ENCODE measurements at places on chromosomes 6 and 20.

DNA sequence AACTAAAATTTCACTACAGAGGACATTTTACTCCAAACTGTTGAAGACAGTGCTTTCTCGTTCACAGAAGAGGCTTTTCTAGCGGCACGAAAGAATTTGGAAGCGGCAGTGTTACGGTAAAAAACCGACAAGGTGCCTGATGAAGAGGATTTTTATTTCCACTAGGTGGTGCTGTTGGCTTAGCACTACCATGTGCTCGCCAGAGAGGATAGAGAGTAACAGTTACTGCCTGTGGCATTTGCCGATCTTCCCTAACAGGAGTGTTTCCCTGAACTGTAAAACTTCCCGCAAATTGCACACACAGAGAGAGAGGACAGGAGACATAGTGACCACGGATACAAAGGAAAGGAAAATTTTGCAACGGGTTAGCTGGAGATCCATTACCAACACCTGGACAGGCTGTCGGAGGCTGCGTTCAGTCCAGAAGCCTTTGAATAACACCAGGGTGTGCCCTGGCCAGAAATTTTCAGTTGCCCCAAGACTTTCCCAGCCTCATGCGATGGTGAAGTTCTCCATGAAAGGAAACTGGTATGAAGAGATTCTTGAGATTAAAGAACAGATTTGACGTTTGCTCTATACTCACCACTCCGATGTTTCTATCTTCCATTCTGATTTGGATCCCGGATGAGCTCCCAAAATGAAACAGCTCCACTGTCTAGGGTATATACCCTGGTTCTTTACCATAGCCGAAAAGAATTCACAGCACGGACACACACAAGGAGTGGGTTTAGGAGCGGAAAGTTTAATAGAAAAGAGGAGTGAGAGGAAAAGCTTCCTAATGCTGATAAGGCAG, 48.1 kb downstream of the HLA-DPB1 start:
- H3K4me1 ChIP-seq = peaks cover 8% of the 10 kb centered on the region
- DNase-seq = no peak
- H3K27ac ChIP-seq = no peak overlapping the region
- no peaks in the 10 kb centered on the region for H3K27me3 ChIP-seq
- no peak overlapping the region for H3K4me3 ChIP-seq
- peaks cover 27% of the 10 kb centered on the region for H3K36me3 ChIP-seq

DNA sequence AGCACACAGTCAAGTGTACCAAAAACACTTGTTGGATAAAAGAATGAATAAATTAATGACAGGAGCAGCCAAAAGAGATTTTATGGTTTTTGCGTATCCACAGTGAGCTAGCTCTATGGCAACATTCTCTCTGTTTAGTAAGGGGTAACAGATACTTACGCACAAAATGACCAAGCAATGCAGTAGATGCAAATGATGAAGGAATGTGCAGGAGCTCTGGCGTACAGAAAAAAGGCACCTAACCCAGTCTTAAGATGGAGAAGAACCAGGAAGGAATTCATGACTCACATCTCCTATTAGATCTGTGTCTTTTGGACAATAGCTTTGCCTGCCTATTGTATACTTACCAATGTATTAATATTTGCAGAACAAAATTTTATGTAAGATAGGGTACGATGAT, 191.9 kb upstream of the PREP start:
- no peaks in the 10 kb centered on the region for H3K36me3 ChIP-seq
- peaks cover 5% of the 10 kb centered on the region for H3K4me1 ChIP-seq
- peaks cover 8% of the 10 kb centered on the region for H3K27me3 ChIP-seq
- DNase-seq = no peak
- no peak overlapping the region for H3K27ac ChIP-seq
- no peak overlapping the region for H3K4me3 ChIP-seq

DNA sequence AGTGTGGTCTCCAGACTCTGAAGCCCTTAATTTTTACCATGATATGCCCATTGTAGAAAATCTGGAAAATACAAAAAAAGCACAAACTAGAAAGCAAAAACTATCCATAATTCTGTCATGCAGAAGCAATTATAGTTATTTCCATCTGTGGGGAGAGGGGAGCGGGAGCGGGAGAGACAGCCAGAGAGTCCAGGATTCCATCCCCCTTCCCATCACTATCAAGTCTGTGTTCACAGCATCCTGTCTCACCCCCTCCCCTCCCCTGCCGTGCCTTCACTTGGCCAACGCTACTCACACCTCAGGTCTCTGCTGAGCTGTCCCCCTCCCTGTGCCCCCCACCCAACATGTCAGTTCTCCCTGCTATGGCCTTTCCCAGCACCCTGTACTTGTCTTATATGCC, 14.5 kb downstream of the RIMS4 start:
- no peak overlapping the region for H3K4me3 ChIP-seq
- no peaks in the 10 kb centered on the region for H3K4me1 ChIP-seq
- peaks cover 5% of the 10 kb centered on the region for H3K27me3 ChIP-seq
- no peaks in the 10 kb centered on the region for H3K36me3 ChIP-seq
- DNase-seq = no peak

- no peak for DNase-seq
- H3K4me1 ChIP-seq = no peaks in the 10 kb centered on the region
- H3K4me3 ChIP-seq = no peak overlapping the region
- no peaks in the 10 kb centered on the region for H3K36me3 ChIP-seq
- no peak overlapping the region for H3K27ac ChIP-seq
- H3K27me3 ChIP-seq = no peaks in the 10 kb centered on the region
Observed at GRCh38 chr6:102223942-102224341, 830.4 kb downstream of the GRIK2 start.

GRCh38 chr20:1965520-1966351, 28.1 kb downstream of the PDYN start:
- peaks cover 8% of the 10 kb centered on the region for H3K27me3 ChIP-seq
- H3K4me3 ChIP-seq = peak overlapping the region; percentile 80
- peak overlapping the region; percentile 86 for H3K27ac ChIP-seq
- peak; percentile 79 for DNase-seq
- H3K36me3 ChIP-seq = no peaks in the 10 kb centered on the region

DNA sequence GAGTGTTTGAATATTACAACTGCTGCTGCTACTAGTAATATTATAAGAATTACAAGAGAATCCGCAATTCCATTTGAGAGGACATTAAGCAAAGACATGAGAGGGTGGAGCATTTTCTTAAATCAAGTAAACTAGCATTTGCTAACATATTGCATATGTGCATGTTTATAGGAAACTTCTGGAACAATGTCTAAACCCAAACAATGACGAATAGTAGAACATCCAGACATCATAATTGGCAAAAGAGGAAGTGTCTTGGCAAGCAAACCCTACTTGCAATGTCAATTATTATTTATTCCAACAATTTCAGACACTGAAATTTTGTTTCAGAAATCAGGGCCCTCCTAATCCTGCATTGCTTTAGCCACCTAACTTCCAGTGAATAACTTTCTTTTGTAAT, 1155.3 kb upstream of the GJE1 start:
- H3K27me3 ChIP-seq = no peaks in the 10 kb centered on the region
- H3K36me3 ChIP-seq = no peaks in the 10 kb centered on the region
- no peak overlapping the region for H3K4me3 ChIP-seq
- DNase-seq = no peak
- no peaks in the 10 kb centered on the region for H3K4me1 ChIP-seq

DNA sequence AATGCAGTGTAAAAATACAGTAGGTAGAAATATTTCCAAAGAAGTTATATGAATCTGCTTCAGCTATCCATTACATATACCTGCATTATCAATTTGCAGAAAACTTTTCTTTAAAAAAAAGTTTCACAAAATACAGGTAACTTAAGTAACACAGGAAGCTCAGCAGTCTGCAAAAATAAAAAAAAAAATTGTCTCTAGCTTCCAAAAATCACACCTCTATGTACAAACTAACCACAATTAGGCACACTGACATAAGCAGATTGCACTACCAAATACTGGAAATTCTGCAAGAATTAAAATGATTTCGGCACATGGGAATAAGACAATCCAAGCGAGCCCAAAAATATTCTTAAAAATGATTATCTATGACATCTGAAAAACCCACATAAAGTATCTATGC, 41.2 kb downstream of the ME1 start:
- no peaks in the 10 kb centered on the region for H3K4me1 ChIP-seq
- no peaks in the 10 kb centered on the region for H3K36me3 ChIP-seq
- no peak overlapping the region for H3K4me3 ChIP-seq

DNA sequence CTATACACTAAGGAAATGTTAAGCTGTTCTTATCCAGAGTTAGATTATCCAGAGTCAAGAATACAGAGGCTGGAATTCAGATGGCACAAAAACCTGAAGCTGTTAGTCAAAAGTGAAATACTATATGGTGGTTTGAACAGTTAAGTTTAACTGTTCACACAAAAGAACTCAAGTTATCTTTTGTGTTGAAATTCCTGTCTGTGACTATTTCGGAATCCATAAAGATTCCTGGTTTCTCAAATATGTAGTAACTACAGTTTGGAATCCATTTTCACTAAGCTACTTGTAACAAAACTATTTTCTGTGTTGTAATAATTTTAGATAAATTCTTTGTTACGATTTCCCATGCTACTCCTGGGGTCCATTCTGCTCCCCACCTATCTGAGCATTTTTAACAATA, 24.5 kb downstream of the FIG4 start:
- no peaks in the 10 kb centered on the region for H3K27me3 ChIP-seq
- H3K4me3 ChIP-seq = no peak overlapping the region
- DNase-seq = no peak
- H3K27ac ChIP-seq = no peak overlapping the region

DNA sequence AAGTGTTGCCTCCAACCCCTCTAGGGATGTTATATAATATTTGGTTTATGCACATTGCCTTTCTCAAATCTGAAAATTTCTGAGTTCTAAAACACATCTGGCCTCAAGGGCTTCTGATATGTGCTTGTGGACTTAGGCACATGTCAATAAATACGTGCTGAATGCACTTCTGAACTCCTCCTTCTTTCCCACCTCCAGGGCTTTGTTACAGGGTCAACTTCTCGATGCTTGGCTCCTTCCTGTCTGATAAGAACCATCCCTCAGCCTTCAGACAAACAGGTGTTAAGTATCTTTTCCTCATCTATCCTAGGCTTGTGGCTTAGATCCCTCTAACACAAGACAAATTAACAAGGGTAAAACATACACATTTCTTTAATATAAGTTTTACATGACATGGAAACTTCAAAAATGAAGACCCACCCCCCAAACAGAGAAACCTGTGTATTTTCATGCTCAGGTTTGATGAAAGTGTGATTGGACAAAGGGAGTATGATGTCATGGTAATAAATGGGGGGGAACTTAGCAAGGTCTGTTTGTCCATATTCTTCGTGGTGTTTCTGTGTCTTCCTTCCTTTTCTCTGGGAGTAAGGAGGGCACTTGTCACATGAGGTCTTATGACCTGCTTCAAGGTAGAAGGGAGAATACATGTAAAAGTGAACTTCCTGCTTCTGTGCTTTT, 326.9 kb downstream of the CD83 start:
- peaks cover 40% of the 10 kb centered on the region for H3K36me3 ChIP-seq
- H3K4me1 ChIP-seq = peaks cover 34% of the 10 kb centered on the region
- DNase-seq = no peak
- no peak overlapping the region for H3K27ac ChIP-seq

- H3K4me3 ChIP-seq = peak overlapping the region; percentile 50
- peaks cover 86% of the 10 kb centered on the region for H3K4me1 ChIP-seq
- H3K36me3 ChIP-seq = peaks cover 44% of the 10 kb centered on the region
- peak overlapping the region; percentile 96 for H3K27ac ChIP-seq
- no peak for DNase-seq
Observed at GRCh38 chr6:139164001-139164400, 29.1 kb downstream of the HECA start.

GRCh38 chr20:47547034-47547387, 45.3 kb downstream of the NCOA3 start:
- no peaks in the 10 kb centered on the region for H3K27me3 ChIP-seq
- DNase-seq = no peak
- H3K4me3 ChIP-seq = no peak overlapping the region
- H3K4me1 ChIP-seq = peaks cover 40% of the 10 kb centered on the region

- DNase-seq = no peak
- H3K4me1 ChIP-seq = peaks cover 43% of the 10 kb centered on the region
- H3K27ac ChIP-seq = peak overlapping the region; percentile 88
Observed at GRCh38 chr6:33577106-33577535, 3.0 kb downstream of the BAK1 start.

DNA sequence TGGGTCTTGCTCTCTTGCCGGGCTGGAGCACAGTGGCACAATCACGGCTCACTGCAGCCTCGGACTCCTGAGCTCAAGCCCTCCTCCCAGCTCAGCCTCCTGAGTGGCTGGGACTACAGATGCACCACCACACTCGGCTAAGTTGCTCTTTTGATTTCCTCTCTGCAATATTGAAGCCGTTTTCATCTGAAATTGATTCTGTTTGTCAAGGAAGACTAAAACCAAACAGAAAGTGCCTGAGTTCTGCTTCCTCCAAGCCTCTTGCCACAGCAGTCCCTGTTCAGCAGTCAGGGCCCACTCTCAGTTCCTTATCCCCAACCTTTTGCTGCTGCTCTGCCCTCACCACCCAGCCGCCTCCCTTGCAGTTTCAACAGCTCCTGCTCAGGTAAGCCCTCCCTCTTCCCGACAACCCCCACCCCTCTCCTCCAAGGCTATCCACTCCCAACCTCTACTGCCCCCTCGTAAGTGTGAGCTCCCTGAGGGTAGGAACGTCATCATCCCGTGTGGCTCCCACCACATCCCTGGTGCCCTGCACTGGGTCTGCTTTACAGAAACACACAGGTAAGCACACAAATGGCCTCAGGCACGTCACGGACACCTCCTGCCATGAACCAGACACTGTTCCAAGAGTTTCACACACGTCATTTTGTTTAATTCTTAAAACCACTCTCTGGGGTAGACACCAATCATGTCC, 70.7 kb upstream of the TAB2 start:
- peak; percentile 70 for DNase-seq
- no peaks in the 10 kb centered on the region for H3K27me3 ChIP-seq
- peak overlapping the region; percentile 75 for H3K4me3 ChIP-seq
- H3K36me3 ChIP-seq = peaks cover 2% of the 10 kb centered on the region
- peaks cover 81% of the 10 kb centered on the region for H3K4me1 ChIP-seq

DNA sequence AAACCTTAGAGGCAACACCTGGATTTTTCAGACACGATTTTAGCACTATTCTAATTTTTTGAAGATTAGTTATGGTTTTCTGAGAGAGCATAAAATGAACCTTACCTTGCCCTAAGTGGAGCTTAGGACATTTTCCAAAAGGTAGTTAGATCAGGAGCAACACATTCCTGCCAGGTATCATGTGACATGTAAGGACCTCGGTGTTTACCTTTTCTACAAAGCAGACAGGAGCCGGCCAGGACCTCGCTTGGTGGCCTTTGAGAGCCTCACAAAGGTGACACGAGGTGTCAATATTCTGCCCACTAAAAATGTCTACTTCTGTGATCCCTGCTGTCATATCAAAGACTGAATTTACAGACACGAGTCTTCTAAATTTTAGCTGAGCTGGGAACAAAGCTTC, 174.9 kb downstream of the SMOC2 start:
- H3K27me3 ChIP-seq = peaks cover 14% of the 10 kb centered on the region
- no peaks in the 10 kb centered on the region for H3K4me1 ChIP-seq
- peaks cover 1% of the 10 kb centered on the region for H3K36me3 ChIP-seq
- H3K27ac ChIP-seq = no peak overlapping the region
- H3K4me3 ChIP-seq = no peak overlapping the region
- DNase-seq = no peak

GRCh38 chr20:22801528-22801927, 217.2 kb upstream of the FOXA2 start:
- H3K4me1 ChIP-seq = no peaks in the 10 kb centered on the region
- no peak overlapping the region for H3K27ac ChIP-seq
- H3K27me3 ChIP-seq = no peaks in the 10 kb centered on the region
- H3K36me3 ChIP-seq = no peaks in the 10 kb centered on the region
- no peak overlapping the region for H3K4me3 ChIP-seq
- DNase-seq = no peak

All from stimulated activated naive B cell treated with anti-CD40 and anti-IgM and Interleukin-4, amounts not matched to agents 10 μg/mL and 1 μg/mL and 100 μg/mL, for 72 hours (primary cell).